ENCODE measurements at places on chromosomes 7 and 10. TPM values are rescaled to one million over a fixed set of nuclear protein-coding genes. Genes with fewer than 3 reads are reported as not detected.

The EIF3B gene
- 62.8 TPM for total RNA-seq

The IL6 gene
- total RNA-seq: not detected

The NPSR1 gene
- not detected for total RNA-seq

The MINDY4 gene
- 2.4 TPM for total RNA-seq

The COL26A1 gene
- total RNA-seq: 14.3 TPM

The AASS gene
- total RNA-seq: 14.7 TPM

The GATA3 gene
- total RNA-seq: not detected

The SFTPD gene
- total RNA-seq: 0.41 TPM

The BICC1 gene
- total RNA-seq: 4.5 TPM

The BLNK gene
- 0.41 TPM for total RNA-seq

The SLC26A5 gene
- total RNA-seq: not detected

The PLEKHS1 gene
- not detected for total RNA-seq

DNA sequence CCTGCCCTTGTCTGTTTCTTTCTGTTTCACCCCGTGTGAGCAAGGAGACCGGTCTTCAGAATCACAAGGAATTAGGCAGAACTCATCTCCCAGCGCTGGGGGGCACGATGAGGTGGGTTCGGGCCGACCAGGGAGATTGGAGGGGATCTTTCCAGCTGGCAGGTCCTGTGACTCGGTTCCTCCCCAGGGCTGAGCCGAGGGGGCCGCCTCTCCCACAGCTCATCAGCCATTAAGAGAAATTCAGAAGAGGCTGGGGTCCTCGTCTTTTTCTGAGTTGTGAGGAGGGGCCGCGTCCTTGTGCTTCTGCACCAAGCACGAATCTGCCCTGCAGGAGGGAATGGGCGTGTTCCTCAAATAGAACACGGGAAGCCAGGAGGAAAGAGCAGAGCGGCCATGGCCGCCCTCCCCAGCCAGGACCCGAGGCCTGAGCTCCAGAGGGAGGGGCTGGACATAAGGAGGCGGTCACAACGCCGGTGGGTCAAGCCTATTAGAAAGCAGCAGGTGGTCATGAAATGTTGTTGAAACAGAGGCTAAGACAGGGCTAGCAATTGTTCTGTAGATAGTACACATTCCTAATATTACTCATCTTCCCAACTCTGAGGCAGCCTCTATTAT lies 125.3 kb downstream of the ADARB2 start:
- no peak for DNase-seq

GRCh38 chr7:38932509-38933168 lies 23.6 kb upstream of the VPS41 start:
- DNase-seq: no peak

DNA sequence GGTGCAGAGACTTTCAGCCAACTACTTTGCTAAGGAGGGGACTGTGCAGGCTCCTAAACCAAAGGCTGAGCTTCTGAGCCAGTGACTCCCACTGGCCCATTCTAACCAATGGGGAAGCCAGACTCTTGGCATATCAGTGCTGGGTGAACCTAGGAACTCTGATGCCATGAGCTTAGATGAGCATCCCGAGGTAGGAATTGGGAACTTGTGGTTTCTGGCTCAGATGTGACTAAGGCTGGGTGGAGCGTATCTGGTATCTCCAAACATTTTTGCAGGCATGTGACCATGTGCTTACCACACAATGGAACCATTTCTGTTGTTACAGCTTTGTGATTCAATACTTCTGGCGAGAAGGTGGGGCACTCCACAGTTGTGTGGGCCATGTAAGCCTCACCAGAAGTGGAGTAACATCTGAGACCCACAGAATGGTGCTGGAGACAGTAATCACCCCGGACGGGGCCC lies 2.5 kb upstream of the AVPI1 start:
- DNase-seq: no peak

- no peak for DNase-seq
Observed at GRCh38 chr7:45415265-45415664, 158.9 kb upstream of the ADCY1 start.

GRCh38 chr7:83852136-83852535 lies 203.2 kb upstream of the SEMA3E start:
- DNase-seq: no peak

DNA sequence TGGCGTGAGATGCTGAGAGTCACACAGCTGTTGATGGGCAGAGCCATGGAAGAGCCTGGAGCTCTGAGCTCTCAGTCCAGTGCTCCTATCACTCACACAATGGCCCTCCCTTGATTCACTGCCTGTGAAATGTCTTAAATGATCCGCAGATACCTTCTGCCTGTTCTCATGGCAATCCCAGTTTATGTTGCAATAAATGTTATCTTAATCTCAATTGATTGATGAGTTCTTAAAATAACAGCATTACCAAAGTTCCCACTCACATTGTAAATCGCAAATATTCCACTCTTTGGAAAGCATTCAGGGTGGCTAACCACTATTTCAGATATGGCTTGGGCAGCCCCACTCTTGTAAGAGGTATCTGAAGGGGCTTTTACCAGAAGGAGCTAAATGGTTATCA lies 865.5 kb downstream of the LRMDA start:
- no peak for DNase-seq

DNA sequence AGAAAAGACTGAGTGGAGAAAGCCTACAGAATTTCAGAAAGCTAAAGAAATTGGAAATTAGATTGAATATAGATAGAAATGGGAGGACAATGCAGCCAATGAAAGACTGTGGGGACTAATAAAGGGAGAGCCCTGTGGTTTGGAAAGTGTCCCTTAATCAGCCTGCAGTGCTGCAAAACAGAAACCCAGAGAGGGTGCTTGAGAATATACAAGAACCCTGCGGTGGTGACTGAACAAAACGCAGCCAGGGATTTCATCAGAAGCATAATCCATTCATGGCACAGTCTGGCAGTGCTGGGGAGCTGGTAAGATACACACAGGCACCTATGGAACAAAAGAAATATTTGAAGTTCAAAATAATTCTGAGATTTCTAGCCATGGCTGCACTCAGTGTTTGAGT lies 19.1 kb downstream of the CEP41 start:
- DNase-seq: no peak

DNA sequence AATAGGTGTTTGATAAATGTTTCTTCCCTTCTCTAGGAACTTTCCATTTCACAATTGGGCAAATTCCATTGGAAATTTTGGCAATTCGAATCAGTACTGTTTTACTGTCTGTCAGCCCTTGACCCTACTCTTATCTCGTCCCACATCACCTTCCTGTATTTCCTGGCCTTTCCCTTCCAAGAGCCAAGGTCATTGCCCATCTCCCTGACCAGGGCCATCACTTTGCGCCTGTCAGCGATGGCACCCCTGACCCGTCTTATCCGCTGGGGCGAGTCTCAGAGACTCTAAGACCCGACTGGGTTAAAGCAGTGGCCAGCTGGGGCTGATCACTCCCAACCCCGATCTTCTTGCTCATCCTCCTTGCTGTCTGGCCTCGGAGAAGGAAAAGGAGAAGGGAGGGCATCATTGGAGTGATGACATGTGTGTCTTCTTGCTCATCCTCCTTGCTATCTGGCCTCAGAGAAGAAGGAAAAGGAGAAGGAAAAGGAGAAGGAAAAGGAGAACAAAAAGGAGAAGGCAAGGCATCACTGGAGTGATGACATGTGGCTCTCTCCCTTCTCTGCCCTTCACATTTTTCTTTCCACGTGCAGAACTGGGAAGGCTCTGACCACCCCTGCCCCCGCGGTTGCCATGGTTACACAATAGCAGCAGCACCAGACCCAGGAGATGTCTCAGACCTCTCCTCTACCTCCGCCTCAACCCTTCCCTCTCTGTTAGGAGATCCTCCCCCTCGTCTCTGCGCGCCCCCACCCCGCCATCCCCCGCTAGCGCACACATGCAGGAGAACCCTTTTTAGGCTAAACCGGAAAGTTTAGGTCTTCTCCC lies 2.0 kb downstream of the SEMA3D start:
- peak; percentile 16 for DNase-seq

DNA sequence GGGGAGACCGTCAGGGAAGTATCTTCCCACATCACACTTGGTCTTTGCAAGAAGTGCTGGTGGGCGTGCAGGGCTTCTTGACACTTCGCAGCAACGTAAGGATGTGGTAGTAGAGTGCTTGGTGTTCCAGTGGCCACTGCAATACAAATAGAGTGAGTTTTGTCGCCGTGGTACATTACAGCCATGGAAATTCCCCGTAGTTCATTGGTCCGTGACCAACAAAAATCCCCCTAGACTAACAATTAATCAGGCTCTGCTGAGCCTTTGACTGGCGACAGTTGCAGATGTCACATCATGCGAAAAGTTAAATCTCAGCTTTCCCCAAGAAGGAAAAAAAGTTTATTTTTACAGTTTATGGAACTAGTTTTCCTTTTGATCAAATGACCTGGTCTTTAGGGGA lies 134.7 kb downstream of the MGMT start:
- no peak for DNase-seq

DNA sequence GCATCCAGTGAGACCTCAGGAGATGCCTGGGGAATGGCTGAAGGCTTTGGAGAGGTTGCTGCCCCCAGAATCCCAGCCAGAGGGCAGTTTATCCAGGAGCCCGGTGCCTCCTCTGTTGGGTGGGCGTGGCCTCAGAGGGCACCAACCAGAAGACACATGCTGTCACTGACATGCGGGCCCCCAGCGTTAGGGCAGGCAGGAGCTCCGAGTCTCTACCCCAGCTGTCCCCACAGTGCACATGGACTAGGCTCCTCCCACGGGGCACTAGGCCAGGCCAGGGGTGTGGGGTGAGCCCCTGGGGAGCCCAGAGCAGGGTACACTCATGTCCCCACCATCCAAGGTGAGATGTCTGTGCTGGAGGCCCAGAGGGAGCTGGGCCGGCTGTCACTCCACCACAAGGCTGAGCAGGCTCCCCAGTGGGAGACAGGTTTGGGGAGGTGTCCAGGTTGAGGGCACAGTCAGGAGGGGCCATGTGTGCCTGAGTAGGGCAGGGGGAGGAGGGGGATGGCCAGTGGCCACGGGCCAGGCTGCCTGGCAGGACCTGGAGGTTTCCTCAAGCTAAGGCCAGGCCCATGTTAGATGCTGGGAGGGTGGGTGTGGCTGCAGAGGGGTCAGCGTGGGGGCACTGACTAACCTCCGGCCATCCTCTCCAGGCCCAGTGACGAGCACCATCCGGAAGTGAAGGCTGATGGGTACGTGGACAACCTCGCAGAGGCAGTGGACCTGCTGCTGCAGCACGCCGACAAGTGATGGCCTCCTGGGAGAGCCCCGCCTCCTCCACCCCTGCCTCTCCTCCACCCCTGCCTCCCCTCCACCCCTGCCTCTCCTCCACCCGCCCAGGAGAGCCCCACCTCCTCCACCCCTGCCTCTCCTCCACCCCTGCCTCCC lies 131.3 kb downstream of the FAM53B start:
- DNase-seq: no peak

- no peak for DNase-seq
Observed at GRCh38 chr7:81725812-81726127, 44.1 kb downstream of the HGF start.

DNA sequence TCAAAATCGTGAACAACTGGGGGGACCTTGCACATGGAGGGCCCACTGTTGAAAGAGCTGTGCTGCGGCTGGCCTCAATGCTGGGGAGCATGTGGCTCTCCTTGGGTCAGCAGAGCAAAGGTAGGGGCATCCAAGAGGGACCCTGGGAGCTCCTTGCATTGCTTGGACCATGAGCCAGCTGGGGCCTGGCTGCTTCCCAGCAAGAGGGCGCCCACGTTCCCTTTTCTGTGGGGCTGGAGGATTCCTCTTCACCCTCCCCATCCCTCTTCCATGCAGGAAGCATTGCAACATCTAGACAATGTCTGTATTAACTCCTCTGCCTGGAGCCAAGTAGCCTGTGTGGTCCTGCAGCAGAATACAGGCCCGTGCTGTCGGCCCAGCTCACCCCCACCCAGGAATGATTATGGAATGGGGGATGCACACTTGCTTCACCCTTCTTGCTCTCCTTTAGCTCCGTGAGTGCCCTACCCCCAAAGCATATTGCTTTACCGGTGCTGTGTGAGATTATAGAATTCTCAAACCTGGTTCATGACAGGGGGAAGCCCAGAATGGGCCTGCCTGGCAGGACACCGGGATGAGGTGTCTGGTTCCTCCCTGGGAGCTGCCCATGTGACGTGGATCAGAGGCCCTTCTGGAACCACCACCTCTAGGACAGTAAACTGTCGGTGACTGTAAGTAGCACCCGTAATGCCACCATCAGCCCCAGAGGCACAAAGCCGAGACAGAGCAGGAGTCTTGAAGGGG lies 61.9 kb downstream of the SYPL1 start:
- no peak for DNase-seq

DNA sequence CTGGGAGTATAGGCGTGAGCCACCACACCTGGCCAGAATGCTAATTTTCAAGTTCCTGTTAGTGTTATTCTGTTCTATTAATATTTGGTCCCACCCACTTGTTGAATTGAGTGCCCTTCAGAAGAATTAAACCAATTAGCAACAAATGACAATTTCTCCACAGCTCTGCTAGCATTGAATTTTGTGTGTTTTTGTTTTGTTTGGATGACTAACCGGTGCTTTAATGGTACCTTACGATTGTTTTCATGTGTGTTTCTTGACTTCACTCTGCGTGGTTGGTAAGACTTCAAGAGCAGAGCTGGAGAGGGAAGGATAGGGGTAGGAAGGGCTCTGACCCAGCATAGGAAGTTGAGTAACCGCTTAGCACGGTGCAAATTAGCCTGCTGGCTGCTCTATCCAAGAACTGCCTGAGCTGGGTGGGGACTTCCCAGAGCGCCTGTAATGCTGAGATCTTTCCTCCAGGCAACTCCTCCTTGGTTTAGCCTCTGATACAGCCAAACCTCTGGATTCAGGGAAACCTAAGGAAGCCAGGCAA lies 4.6 kb downstream of the ARPC1B start:
- DNase-seq: no peak
